ENCODE measurements at places on chromosomes 7 and 10.

- no peak for DNase-seq
Measured at GRCh38 chr7:80807166-80807900, 111.5 kb downstream of the SEMA3C start.

- no peak for DNase-seq
Measured at GRCh38 chr7:6182993-6183392, 89.4 kb downstream of the CYTH3 start.

GRCh38 chr10:102633287-102633686, 11.0 kb upstream of the TRIM8 start:
- no peak for DNase-seq

DNA sequence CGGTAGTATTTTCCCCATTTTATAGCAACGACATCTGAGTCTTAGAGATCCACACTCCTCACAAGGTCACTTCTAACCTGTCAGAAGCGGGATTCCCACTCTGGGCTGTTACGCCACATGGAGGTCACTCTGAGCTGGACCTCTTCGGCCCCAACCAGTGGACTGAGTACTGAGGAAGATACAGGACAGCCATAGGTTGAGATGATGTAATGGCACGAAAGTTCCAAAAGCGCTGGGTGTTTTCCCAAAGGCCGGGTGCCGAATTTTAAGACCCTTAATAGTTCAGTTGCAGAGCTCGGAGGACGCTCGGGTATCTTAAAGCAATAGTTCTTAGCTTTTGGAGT, 699 bp downstream of the GHITM start:
- DNase-seq, result no peak

DNA sequence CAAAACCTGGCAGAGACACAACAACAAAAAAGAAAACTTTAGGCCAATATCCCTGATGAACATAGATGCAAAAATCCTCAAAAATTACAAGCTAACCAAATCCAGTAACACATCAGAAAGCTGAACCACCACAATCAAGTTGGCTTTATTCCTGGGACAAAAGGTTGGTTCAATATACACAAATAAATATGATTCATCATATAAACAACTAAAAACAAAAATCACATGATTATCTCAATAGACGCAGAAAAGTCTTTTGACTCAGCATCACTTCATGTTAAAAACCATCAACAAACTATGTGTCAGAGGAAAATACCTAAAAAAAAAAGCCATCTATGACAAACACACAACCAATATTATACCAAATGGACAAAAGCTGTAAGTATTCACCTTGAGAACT, 283.5 kb downstream of the THSD7A start:
- DNase-seq, result no peak

DNA sequence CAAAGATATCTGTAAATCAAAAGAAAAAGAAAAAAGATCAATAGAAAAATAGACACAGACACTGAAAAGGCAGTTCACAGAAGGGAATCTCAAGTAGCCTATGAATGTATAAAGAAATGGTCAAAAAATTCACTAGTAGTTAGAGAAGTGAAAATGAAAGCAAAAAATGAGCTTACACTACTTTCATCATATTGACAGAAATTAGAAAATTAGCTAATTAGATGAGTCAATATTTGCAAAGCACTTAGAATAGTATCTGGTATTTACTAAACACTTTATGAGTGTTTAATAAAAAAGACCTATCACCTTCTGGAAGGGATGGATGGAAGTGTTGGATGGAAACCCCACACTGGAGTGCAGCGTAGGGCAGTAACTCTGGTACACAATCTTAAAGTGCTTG, 1.7 kb upstream of the CFAP58 start:
- DNase-seq, result no peak

DNA sequence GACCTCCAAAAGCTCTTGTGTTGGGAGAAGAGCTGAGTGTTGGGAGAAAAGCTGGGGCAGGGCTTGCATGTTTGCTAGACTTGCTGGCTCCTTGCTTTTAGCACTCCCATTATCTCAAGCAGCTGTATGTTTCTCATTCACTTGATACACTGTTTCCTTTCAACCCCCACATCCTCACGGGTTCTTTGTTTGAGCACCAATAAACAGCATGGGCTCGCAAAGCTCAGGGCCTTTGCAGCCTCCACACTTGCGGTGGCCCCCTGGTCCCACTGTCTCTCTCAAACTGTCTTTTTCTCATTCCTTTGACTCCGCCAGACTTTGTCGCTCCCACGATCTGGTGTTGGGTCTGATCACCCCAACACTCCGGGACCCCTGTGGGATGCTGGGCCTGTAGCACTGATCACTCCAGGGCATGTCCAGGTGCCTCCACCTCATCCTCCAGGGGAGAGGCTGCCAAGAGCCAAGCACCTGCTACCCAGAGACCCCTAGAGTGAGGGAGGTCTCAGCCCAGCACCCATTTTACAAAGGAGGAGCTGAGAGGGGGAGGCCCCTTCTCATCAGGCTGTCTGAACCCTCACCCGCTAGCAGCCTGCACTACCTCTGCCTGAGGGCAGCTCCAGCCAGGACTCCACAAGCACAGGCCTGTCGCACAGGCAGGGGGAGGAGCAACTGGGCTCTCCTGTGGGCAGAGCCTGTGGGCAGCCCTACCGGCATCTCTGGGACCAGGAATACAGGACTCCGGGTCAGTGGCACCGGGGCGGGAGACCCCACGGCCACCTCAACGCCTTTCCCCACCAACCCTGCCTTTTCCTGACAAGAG, 49.1 kb upstream of the MSMB start:
- no peak for DNase-seq

- no peak for DNase-seq
Measured at GRCh38 chr10:103931603-103932002, 13.6 kb upstream of the STN1 start.

GRCh38 chr7:30926313-30926712, 14.7 kb downstream of the AQP1 start:
- DNase-seq, result no peak

DNA sequence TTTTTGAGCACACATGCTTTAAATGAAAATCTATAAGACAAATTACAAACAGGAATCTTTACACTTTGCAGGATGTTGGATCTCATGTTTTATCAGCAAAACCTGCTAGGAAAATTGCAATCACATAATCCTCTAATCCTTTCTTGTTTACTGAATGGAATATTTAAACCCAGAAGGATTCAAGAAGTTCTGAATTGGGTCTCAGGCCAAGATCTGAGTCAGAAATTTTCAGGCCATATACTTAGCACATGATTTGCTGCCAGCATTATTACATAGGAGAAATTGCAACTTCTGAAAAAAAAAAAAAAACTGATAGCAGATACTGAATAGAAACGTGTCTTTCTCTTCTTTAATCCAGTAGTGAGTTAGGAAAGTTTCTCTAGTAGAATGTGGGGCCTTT, 1005.3 kb upstream of the POT1 start:
- DNase-seq, result no peak

DNA sequence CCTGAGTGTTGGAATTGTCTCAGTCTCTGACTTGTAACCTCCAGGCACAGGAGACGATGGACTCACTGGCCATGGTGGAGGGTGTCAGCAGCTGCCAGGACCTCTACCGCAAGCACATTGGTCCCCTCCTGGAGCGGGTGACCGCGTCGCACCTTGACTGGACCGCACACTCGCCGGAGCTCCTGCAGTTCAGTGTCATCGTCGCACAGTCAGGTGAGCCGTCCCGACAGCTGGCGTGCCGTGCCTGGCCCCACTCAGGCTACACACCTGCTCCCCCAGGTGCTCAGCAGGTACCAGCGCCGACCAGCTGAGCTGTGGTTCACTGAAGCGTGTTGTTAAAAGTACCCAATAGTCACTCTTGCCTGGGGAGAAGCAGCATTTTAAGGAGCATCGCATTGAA, 36.7 kb upstream of the PRKAR1B start:
- DNase-seq, result no peak

DNA sequence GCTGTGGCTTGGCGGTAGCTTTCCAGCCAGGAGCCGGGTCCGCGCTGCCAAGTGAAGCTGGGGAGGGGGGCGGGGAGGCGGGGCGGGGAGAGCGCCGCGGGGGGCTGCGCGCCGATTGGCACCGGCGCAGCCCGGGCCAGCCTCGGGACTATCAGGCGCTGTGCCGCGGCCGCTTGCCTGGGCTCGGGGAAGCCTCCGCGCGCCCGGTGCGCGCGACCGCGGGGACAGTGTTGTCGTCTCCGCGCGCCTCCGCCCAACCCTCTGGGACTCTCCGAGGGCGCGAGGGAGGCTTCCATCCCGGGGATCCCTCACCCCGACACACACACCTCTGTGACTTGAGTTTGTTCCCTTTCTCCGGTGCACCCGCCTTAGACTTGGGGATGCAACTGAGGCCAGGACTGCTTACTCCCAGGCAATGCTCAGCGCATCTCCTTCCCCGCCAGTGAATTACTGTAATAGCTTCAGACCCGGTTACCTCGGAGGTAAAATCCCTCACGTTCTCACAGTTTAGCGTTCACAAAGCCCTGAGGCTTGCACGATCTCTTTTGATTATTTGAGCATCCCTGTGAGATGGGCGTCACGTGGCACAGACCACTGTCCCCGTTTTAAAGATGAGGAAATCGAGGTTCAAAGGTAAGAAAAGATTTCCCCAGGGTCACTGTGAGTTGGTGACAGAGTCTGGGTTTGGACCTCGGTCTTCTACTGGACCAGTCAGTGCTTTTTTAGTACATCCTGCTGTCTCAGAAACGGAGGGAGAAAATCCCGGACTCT, at the start of gene NKX1-2:
Gene NKX1-2, minus strand, starts transcription at position 24 of the 771 bp plus-strand sequence. CDS start 92 bp downstream, outside the sequence.
- no peak for DNase-seq

- DNase-seq, result no peak
Measured at GRCh38 chr10:120282421-120282820, 174.6 kb upstream of the PLPP4 start.

- DNase-seq, result no peak
Measured at GRCh38 chr7:49433794-49434193, 339.6 kb upstream of the VWC2 start.

- no peak for DNase-seq
Measured at GRCh38 chr10:131853610-131853964, 47.2 kb upstream of the PPP2R2D start.

DNA sequence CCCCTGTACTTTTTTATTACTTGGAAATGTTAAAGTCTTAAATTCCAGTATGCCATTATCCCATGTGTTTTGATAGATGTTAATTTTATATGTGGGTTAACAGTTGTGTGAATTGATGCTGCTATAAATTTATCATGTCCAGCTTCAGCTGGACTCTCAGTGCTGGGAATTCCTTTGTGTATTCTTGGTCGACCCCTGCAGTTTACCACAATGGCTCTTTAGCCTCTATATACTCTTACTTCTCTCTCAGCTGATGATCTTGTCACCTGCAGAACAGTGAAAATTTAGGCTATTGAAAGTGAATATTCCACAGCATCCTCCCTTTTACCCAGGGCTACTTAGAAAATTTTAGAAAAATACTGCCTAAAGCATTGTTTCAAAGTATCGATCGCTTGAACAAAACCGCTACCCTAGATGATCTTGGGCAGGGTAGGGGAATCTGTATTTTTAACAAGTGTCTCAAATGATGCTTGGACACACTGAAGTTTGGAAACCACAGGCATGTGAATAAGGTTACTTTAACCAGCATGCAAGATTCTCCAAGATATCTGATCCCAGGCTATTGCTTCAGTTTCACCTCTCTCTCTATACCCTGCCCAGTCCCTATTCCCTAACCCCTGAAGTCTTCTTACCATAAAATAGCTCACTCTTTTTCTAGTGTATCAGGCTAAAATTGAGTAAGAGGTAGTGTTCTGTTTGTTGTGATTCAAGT, 25.4 kb downstream of the LCOR start:
- DNase-seq, result no peak

DNA sequence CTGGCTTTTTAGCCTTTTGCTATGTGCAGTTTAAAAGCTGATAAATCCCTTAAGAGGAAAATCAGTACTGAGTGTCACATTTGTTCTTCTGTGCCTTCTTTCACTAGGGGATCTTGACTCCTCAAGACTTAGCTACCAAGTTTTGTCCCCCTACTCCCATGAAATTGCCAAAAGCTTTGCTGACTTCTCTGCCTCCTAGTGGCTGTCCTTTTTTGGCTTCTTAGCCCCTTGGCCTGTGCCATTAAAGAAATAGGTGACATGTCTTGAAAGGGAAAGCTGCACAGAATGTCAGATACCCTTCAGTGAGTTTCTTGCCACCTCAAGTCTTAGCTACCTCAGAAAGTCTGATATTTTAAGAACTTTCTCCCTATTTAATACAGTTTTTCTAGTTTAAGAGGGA, 10.5 kb downstream of the MKLN1 start:
- DNase-seq, result no peak

- DNase-seq, result no peak
Measured at GRCh38 chr7:130491841-130492522, at the start of gene MEST. Gene MEST (plus strand): TSS chr7:130492085. CDS start chr7:130492314, 229 bp downstream.

- DNase-seq, result no peak
Measured at GRCh38 chr10:34918776-34919315, 103.8 kb upstream of the PARD3 start.

- DNase-seq, result no peak
Measured at GRCh38 chr7:91067242-91067641, 197.0 kb upstream of the FZD1 start.

DNA sequence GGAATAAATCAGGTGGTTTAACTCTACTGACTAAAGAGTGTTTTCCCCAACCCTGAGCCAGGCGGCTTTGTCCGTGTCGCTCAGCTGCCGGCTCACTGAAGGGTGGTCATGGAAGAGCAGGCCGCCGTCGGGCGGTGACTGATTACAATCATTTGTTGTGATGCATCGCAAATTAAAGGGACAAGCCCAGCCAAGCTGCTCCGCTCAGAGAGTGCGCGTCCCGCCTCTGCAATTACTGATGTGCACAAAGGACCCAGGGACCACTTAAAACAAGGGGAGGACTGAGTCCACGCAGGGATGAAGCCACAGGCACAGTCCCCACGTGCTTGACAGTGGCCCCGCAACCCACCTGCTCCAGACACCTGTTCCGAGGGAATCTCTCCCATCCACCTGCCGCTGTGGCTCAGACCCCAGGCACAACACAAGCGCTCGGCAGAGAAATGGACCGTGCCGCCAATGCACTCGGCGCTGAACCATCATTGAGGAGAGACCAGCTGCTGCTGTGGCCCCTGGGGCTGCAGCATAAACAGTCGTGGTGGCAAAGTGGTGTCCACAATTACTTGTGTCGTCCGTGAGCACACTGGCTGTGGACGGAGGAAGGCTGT, 526.5 kb downstream of the PTPRN2 start:
- no peak for DNase-seq

GRCh38 chr10:88792661-88793060, 9.9 kb upstream of the LIPM start:
- peak; percentile 78 for DNase-seq

GRCh38 chr10:129695671-129696070, 228.6 kb downstream of the MGMT start:
- DNase-seq, result no peak
